ENCODE measurements at places on chromosomes 5 and 9. TPM values are rescaled to one million over a fixed set of nuclear protein-coding genes. Genes with fewer than 3 reads are reported as not detected.

DNA sequence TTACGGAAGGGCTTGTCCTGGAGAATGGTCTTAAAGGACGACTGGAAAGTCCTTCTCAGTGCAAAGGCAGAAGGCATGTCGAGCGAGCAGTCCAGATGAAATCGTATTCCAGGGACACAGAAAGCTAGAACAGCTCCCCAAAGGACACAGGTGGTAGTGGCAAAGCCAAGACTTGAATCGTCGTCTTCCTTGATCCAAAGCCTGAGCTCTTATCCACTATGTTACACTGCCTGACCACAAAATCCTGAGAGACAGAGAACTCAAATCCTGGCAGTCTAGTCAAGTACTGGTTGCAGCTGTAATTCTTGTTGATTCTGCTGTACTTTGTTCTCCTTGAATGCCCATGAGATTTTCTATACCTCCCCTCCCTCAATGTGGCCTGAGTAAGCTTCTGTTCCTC, 198.7 kb downstream of the TARS1 start:
- peak; percentile 33 for DNase-seq

DNA sequence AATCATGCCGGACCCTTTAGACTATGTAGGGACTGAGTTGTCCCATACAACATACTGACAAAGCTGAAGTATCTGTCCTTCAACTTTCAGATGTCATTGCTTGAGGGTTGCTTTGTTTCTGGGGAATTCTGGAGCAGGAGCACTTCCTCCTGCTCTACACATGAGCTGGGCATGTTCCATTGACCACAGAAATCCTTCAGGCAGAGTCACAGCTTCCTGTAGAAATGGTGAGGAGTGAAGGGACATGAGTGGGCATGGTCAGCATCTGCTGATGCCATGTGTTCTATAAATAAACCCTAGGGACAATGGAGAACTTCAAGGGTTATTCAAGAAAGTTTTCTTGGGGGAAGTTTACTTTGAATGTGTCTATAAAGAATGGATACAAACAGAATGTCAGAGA, 296.6 kb upstream of the FBXL7 start:
- no peak for DNase-seq

- no peak for DNase-seq
Observed at GRCh38 chr9:100549048-100549447, 28.8 kb upstream of the CAVIN4 start.

DNA sequence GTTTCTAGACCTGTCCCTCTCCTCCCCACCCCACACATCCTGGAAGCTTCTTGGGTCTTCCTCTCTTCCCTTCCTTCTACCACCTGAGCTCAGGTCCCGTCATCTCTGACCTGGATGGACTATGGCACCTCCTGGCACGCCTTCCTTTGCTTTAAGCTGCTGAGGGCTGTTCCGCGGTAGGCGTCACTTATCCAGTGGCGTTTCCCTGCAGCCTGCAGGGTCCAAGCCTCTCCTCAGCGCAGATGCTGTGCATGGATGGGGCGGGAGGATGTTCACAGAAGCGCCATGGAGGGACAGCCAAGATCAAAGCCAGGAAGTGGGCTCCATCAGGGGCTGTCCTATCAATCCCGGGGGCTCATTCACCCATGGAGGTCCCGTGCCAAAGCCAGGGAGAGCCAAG, 23.8 kb upstream of the CNOT6 start:
- no peak for DNase-seq

DNA sequence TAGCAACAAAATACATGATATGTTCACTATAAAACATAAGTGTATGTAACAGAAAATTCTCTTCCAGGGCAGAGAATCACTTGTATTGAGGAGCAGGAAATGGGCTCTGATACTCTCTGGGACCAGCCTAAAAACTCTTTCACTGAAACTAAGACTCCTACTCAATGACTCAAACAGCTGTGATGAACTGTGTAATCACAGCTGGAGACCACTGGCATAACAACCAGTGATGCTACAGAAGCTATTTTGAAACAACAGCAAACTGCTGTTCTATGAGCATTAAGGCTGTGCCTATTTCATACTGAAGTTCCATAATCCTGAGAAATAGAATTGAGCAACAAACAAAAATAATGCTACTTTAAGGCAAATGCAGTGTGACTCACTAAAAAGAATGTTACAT, 594.0 kb downstream of the HINT1 start:
- DNase-seq, result no peak

GRCh38 chr5:155620821-155621410, 607.4 kb downstream of the KIF4B start:
- no peak for DNase-seq

GRCh38 chr5:134063188-134063820, 51.2 kb upstream of the TCF7 start:
- no peak for DNase-seq

LCN15 gene
- not detected for total RNA-seq
